ENCODE measurements at places on chromosomes 7 and 10.
A peak's percentile ranks its signal among the peaks of the same experiment; 100 is the strongest.

- no peak for DNase-seq
Observed at GRCh38 chr7:155360495-155361345, 63.0 kb downstream of the INSIG1 start.

GRCh38 chr10:132708441-132708840, 77.5 kb downstream of the NKX6-2 start:
- DNase-seq, result no peak

- no peak for DNase-seq
Observed at GRCh38 chr10:117439243-117439912, 64.1 kb upstream of the PDZD8 start.

GRCh38 chr7:11681461-11681860, 150.5 kb downstream of the THSD7A start:
- no peak for DNase-seq

GRCh38 chr7:43869867-43870240, 537 bp upstream of the MRPS24 start:
- DNase-seq, result peak; percentile 62

DNA sequence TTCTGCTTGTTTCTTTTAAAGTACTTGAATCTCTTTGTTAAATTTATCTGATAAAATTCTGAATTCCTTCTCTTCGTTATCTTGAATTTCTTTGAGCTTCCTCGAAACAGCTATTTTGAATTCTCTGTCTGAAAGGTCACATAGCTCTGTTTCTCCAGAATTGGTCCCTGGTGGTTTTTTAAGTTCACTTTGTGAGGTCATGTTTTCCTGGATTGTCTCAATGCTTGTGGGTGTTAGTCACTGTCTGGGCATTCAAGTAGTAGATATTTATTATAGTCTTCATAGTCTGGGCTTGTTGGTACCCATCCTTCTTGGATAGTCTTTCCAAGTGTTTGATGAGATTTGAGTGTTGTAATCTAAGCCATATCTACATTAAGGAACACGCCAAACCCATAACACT, 1060.6 kb downstream of the LRMDA start:
- DNase-seq, result no peak

- no peak for DNase-seq
Observed at GRCh38 chr10:11227103-11227502, 209.4 kb downstream of the CELF2 start.

DNA sequence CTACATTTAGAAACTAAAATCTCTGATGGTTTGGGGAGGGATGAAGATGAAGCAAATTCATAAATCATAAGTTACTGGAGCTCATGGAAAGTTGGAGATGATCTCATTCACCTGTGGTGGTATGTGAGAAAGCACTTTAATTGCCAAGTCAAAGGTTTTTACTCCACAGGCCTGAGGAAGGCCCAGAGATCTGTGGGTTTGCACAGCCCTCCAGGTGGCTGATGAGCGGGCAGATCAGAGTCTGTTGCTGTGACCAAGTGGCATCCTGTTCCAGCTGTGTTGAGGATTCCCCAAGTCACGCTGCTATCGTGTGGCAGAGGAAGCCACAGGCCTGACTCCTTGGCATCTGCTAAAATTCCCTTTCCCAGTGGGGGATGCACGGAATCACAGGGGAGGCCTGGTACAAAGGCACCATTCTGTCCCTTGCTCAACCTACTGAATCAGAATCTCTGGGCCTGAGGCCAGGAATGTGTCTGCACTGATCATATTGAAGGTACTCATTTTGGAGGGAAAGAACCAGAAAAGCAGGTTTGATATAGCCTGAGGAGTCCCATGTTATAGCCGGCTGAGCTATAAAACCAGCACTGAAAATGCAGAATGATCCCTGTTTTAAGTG, 19.7 kb upstream of the DDC start:
- no peak for DNase-seq

- no peak for DNase-seq
Observed at GRCh38 chr10:70265032-70265689, 18.6 kb downstream of the NPFFR1 start.

- DNase-seq, result no peak
Observed at GRCh38 chr10:103547391-103547946, 54.0 kb downstream of the NEURL1 start.

GRCh38 chr10:130224228-130224627, 88.0 kb downstream of the GLRX3 start:
- no peak for DNase-seq

GRCh38 chr10:112226439-112227248, 43.1 kb upstream of the GPAM start:
- no peak for DNase-seq

GRCh38 chr7:148662646-148663045, 36.1 kb upstream of the CUL1 start:
- DNase-seq, result no peak

- DNase-seq, result no peak
Observed at GRCh38 chr7:95330961-95331337, 6.6 kb upstream of the PON1 start.

- no peak for DNase-seq
Observed at GRCh38 chr7:144784943-144785342, 50.9 kb downstream of the TPK1 start.

- DNase-seq, result no peak
Observed at GRCh38 chr10:48948470-48949037, 8.9 kb upstream of the LRRC18 start.

- DNase-seq, result no peak
Observed at GRCh38 chr10:62027841-62028501, 126.5 kb downstream of the ARID5B start.

DNA sequence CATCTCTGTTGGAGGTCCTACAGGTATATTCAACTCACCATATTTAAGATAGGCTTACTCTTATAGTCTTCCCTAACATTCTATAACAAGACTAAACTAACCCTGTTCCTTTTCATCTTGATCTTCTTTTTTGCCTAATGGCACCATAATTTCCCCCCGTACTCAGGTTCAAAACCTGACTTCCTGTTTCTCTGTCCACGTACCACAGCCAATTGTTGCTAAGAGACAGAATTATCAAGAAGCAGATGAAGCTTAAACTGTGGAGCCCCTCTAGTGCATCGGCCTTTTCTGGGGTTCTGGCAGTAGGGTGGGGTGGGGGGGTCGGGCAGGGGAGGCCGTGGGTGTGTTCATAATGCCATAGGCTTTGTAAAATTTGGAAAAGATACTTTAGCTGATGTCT, 109.2 kb downstream of the EVX1 start:
- DNase-seq, result no peak

- DNase-seq, result no peak
Observed at GRCh38 chr10:29961351-29961750, 98.0 kb downstream of the JCAD start.

- DNase-seq, result no peak
Observed at GRCh38 chr10:6269953-6270867, 67.5 kb downstream of the PFKFB3 start.

DNA sequence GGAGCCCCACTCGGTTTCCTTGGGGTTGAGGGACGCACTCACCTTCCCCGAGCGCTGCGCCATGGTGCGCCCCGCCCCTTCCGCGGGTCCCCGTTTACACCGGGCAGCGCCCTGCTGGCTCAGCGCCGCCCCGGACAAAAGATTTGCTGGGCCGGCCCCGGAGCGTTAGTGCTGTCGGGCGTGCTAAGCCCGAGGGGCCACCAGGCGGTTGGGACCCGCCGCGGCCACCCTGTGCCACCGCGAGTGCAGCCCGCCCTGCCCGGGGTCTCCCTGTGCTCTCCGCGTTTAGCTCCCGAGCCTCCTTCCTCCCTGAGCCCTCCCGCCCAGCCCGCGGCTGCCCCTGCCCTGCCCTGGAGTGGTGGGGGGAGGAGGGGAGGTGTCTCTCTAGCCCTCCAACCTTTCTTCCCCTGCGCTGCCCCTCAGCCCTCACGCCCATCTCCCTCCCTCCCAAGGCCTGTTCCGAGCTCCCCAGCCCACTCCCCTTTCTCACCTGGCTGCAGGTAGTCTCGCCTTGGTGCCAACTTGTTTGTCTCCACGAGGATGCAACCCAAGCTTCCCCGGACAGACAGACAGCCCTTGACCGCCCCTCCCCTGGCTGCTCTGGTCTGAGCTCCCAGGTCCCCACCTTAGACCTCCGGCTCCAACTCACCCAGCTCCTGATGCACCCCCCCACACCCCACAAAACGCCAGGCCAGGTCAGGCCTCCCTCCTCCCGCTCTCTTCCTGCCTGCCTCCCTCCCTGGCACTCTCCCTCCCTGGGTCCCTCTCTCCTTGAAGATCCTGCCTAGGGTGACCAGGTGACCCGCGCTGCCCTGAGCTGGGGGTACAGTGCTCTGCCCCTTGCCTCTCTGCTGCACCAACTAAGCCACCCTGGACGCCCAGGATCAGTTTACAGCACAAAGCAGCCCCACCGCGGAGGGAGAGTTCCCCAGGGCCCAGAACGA, at the start of gene CRYGN:
Gene CRYGN (minus strand): TSS at position 287 of the 944 bp plus-strand sequence. CDS start 224 bp downstream, at position 63.
- DNase-seq, result no peak

DNA sequence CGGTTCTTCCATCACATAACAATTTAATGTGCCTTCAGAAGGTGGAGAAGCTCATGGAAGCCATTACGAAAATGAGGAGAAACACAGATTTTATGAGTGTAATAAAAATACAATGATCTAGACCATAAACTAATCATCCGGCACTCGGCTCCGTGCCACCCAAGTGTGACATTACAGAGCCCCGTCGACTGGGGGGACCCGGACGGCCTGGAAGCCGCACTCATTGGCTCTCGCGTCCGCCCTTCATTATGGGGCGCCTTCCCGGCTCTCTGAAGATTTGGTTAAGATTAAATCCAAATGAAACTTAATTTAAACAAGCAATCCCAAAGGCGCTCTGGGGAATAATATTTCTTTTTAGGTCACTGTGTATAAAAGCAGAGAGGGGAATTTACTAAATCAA, 242.6 kb downstream of the DNAJB6 start:
- no peak for DNase-seq

- no peak for DNase-seq
Observed at GRCh38 chr10:125002047-125002422, 60.1 kb downstream of the ZRANB1 start.

DNA sequence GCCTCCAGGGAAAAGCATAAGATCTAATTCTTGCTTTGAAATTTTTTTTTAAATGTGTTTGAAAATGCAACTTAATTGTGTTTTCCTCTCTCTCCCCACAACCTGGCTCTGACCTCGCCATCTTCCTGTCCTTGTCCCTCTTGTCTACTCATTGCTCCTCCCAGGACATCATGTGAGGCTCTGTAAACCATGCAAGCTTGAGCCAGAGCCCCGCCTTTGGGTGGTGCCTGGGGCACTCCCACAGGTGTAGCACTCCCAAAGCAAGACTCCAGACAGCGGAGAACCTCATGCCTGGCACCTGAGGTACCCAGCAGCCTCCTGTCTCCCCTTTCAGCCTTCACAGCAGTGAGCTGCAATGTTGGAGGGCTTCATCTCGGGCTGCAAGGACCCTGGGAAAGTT, 9.8 kb upstream of the CDHR1 start:
- DNase-seq, result no peak

GRCh38 chr10:122847782-122848604, 2.3 kb upstream of the CUZD1 start:
- DNase-seq, result no peak

Measured in erythroblast (primary cell).